ENCODE measurements at places on chromosomes 12 and 14.
A peak's percentile ranks its signal among the peaks of the same experiment; 100 is the strongest.

DNA sequence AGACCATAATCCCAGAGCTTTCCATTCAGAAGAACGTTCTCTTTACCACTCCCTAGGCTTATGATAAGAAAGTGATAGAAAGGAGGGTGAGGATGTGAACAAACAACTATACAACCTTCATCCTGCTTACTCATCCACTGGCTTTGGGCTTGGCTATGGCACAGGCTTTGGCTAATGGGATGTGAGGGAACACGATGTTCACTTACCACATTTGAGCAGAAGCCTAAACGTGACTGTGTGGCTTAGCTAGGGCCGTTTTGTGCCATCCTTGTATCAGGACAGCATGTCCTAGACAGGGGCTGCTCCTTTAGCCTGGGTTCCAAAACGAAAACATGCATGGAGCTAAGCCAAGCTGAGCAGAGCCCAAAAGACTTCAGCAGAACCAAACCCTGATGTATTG is 118.6 kb upstream of the CCDC175 start:
- DNase-seq = no peak

DNA sequence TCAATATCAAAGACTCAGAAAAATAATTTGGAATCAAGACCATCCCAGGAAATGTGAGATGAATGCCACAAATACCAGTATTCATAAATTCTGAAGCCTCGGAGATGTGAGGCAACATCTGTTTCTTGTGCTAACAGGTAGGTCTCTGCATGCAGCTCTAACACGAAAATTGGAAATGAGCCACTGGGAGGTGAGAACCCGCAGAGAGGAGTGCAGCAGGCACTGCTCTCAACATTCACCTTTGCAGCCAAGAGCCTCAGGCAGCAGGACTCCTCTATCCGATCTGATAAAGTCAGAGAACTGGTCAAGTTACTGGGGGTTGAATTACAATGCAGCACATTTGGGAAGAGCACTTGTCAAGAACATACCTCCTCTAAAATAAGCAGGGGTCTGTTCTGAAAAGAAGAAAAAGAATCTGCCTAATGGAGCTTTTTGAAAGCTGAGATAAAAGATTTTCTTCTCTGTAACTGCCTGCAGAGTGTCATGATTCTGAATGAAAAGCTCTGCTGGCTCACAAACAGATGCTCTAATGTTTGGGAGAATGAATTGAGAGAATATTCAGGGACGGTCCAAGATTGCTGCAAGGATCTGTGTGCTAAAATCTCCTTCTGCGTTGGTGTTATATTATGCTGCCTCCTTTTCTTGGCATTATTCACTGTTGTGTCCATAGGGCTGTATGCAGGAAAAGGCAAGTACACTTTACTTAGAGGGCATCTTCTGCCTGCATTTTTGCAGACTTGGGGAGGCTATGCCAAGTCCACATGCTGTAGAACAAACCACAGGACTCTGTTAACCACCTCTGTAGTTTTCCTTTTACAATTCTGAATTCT is 209.6 kb upstream of the KRR1 start:
- no peak for DNase-seq

GRCh38 chr12:96570579-96570978 is 81.2 kb downstream of the CFAP54 start:
- DNase-seq = no peak

DNA sequence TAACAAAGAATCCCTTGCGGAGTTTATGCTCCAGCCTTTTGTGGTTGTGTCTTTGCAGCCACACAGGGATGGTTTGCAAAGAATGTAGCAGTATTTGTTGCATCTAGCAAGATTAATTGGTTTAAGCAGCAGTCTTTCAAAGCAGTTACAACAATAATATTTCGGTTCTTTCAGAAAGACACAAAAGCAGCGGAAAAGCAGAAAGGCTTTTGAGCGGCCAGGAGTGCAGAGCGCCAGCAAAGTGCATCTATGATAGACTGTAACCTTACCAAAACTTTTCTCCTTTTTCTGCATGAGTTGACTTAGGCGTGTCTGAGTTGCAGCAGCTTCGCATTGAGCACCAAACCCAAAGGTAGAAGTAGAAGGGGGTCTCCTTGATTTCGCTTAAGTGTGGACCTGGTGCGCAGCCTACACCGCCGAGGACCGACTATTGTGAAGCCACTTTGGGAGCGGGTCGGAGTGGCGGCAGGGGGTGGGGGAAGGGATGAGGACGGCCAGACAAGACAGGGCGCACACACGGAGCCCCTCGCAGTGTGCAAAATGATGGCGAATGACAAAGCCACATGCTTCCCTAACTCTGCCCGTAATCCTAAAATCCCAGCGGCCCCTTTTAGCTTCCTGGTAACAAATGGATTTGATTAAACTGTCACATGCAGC is 1.2 kb downstream of the LMO3 start:
- no peak for DNase-seq

DNA sequence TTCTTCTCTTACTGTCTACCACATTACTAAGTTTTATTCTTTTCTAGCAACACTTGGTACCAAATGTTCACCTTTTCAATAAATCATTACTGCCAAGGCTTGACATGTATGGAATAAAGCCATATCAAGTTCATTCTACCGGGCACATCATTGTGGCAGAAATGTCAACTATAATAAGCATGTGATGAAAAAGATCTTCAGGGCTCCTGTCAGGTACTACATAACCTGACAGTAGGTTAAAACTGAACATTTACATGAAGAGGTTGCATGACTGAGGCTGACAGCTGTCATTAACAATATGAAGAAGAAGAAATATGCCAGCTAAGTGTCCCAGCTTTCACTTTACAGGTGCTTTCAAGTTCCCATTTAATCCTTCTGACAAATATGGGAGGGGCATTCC is 178.9 kb downstream of the KCNH5 start:
- no peak for DNase-seq

DNA sequence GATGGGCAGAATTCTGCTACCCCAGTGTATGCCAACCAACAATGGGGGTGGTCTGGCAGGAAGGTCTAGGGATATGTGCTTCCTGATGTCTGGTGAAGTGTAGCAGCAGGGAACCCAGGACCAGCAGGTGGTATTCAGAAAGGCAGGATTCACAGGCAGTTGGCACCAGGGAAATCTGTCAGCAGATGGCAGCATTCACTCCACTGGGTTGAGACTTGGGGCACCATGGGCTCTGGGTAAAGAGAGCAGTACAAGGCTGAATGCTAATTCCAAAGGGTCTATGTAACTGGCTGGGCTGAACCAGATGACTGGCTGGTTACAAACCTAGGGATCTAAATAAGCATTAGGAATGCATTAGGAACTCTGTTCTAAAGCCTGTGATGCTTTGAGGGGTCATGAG is 466.9 kb upstream of the STXBP6 start:
- DNase-seq = no peak

DNA sequence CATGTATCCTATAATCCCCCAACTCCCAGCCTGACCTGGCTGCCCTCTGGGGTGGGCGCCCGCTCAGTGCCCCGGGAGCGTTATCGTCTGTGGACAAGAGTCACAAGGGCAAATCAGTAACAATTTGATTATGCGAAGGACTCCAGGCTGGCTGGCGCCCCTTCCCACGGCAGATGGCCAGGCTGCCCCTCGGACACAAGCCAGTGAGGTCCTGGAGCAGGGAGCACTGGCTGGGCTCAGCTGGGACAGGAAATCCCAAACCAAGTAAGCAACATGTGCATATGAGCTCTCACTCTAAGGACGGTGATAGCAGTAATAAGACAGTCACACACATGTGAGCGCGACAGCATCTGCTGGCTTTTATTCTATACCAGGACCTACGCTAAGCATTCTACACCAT is 59.3 kb upstream of the FAM222A start:
- no peak for DNase-seq

DNA sequence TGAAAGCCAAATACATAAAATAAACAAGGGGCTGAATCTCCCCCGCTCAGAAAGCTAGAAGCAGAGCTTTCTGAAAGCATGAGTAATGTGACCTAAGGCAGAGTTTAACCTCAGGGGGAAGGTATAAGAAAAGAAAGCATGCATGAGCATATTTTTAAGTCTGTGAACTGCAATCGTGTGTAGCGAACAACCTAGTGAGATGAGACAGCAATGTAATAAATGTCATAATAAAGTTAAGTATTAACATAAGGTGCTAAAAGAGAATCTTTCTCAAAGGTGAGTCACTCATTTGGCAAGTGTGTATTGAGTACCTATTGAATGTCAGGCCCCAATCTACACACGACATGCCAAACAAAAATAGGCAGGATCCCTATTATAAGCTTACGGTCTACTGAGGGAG is 14.2 kb upstream of the WDR20 start:
- DNase-seq = no peak

DNA sequence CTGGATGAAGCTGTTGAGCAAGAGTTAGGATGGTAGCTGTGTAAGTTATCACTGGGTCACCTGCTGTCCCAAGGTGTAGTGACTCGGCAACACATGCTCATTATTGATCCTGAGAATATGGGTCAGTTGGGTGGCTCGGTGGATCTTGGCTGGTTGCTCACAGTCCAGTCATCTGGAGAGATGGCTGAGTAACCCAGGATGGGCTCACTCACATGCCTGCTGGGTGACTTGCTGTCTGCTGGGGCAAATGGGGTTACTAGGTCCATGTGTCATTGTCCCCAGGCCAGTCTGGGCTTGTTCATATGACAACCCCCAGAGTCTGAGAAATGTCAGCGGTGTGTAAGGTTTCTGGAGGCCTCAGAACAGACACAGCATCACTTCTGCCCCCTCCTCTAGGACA is 69.5 kb downstream of the SLC15A4 start:
- DNase-seq = no peak

- DNase-seq = no peak
Measured at GRCh38 chr14:93832665-93833064, 44.4 kb upstream of the PRIMA1 start.

DNA sequence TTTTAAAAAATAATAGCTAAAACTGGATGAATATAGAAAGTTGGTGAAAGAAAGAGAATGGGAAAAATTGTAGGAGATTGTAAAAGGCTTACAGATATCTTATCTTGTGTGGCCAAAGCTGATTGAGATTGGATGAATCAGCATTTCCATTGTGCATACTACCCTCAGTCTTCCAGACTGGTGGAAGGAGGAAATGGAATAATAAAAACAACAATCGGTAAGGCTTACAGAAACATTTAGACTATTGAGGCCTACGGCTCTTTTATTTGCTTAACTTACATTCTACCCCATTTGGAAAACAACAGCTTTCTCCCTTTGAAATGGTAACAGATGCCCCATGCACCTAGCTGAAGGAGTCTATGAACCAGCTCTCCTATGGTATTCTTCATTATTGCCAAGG is 129.8 kb downstream of the PTPRB start:
- no peak for DNase-seq

- no peak for DNase-seq
Measured at GRCh38 chr12:93116632-93117031, 187.5 kb upstream of the EEA1 start.

DNA sequence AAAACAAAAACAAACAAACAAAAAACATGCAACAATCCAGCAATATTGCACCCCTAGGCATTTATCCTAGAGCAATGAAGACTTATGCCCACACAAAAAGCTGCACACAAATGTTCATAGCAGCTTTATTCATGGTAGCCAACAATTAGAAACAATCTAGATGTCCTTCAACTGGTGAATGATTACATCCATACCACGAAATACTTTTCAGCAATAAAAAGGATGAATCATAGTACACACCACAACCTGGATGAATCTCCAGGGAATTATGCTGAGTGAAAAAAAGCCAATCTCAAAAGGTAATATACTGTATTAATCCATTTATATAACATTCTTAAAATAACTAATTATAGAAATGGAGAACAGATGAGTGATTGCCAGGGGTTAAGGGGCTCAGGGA is 14.5 kb upstream of the GPR162 start:
- DNase-seq = no peak

DNA sequence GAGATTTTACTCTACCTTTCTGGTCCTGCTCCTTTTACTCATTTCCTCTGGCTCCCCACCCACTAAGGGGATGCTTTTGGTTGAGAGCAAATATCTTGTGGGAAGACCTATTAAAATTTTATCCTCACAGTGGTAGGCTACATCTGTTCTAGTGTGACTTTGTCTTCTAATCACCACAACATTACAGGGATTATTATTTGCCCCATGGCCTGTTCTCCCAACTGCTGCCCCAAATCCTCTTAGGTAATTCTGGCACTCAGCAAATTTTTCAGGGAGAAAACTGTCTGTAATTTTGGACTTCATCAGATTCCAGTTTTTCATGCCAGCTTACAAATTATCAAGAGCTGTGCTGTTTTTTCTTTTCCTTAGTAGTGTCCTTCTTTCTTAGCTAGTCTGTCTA is 172.3 kb downstream of the GPHN start:
- no peak for DNase-seq

GRCh38 chr14:73007835-73008234 is 19.1 kb downstream of the ZFYVE1 start:
- no peak for DNase-seq

- DNase-seq = no peak
Measured at GRCh38 chr12:69068448-69068847, 135.5 kb upstream of the CPM start.

DNA sequence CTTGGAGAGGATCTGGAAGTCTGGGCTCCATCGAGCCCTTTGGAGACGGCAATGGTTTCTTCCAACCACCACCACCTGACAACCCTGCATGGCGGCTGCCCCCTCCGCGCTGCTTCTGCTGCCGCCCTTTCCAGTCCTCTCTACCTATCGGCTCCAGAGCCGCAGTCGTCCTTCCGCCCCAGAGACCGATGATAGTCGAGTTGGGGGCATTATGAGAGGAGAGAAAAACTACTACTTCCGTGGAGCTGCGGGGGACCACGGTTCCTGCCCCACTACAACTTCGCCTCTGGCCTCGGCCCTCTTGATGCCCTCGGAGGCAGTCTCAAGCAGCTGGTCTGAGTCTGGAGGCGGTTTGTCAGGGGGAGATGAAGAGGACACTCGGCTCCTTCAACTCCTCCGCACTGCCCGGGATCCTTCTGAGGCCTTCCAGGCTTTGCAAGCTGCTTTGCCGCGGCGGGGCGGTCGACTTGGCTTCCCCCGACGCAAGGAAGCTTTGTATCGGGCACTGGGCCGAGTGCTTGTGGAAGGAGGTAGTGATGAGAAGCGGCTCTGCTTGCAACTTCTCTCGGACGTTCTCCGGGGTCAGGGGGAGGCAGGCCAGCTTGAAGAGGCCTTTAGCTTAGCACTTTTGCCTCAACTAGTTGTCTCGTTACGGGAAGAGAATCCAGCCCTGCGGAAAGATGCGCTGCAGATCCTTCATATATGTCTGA is 499 bp downstream of the TOGARAM1 start:
- DNase-seq = peak; percentile 77

- no peak for DNase-seq
Measured at GRCh38 chr12:33876618-33877017, 145.7 kb upstream of the ALG10 start.

GRCh38 chr12:91851741-91852477 is 293.7 kb downstream of the BTG1 start:
- DNase-seq = no peak

Measured in aorta (tissue), 5 donors.